SJSA1 (cell line): ENCODE measurements at places on chromosomes 1 and 21. TPM values are rescaled to one million over a fixed set of nuclear protein-coding genes. Genes with fewer than 3 reads are reported as not detected.

NBPF10 gene
- total RNA-seq, result 1.2 and 2.1 TPM in 2 replicates

GRCh38 chr1:54742282-54742681, 22.0 kb downstream of the PARS2 start:
- no peaks in the 10 kb centered on the region for H3K4me1 ChIP-seq
- no peaks in the 10 kb centered on the region for H3K27me3 ChIP-seq
- H3K36me3 ChIP-seq, result peaks cover 58% of the 10 kb centered on the region
- DNase-seq, result no peak

- no peaks in the 10 kb centered on the region for H3K36me3 ChIP-seq
- H3K4me1 ChIP-seq, result peaks cover 24% of the 10 kb centered on the region
These were observed 51.1 kb downstream of the SLC16A1 start for GRCh38 chr1:112904831-112905261.

FAM151A gene
- not detected in 2 replicates for total RNA-seq

ASTN1 gene
- 0.06 and 0.13 TPM in 2 replicates for total RNA-seq

DNA sequence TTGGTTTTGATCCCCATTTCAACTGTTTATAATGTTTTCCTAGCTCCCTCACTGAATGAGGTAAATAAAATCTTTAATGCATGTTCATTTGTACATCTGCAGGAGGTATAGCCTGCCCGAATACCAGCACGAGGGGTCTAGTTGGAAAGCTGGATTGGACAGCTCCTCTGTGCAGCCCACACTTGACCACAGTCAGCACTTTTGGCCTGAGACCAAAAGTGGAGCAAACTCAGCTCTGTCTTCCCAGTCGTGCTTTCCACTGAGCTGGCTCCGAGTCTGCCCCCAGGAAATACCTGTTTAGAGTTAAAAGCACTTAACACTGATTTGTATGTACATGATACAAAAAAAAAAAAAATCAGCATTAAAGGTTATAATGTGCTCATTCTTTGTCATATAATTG, 224.4 kb downstream of the DSCAM start:
- no peak for DNase-seq
- H3K4me3 ChIP-seq, result no peak overlapping the region
- H3K36me3 ChIP-seq, result no peaks in the 10 kb centered on the region
- H3K27ac ChIP-seq, result no peak overlapping the region
- no peaks in the 10 kb centered on the region for H3K4me1 ChIP-seq

- no peak overlapping the region for H3K4me3 ChIP-seq
- no peak for DNase-seq
- no peaks in the 10 kb centered on the region for H3K27me3 ChIP-seq
- H3K27ac ChIP-seq, result no peak overlapping the region
- no peaks in the 10 kb centered on the region for H3K36me3 ChIP-seq
- H3K4me1 ChIP-seq, result no peaks in the 10 kb centered on the region
These were observed 41.3 kb downstream of the ZBTB8A start for GRCh38 chr1:32580348-32581017.

DNA sequence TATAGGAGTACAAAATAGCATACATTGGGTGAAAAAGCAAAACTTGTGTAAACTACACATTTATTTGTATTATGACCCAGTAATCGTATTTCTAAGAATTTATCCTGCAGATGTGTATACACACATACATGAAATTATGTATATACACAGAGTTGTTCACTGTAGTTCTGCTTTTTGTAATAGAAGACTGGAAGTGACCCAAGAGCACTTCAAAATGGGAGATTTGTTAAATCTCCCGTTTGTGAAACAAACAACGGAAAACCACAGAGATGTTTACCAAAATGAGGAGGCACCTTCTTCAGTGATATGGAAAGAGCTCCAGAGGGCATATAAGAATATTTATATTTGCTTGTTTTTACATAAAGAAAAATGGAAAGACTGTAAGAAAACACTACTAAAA, 18.0 kb upstream of the MNDA start:
- no peaks in the 10 kb centered on the region for H3K4me1 ChIP-seq
- no peaks in the 10 kb centered on the region for H3K27me3 ChIP-seq
- no peak overlapping the region for H3K27ac ChIP-seq
- H3K36me3 ChIP-seq, result no peaks in the 10 kb centered on the region
- no peak for DNase-seq

DNA sequence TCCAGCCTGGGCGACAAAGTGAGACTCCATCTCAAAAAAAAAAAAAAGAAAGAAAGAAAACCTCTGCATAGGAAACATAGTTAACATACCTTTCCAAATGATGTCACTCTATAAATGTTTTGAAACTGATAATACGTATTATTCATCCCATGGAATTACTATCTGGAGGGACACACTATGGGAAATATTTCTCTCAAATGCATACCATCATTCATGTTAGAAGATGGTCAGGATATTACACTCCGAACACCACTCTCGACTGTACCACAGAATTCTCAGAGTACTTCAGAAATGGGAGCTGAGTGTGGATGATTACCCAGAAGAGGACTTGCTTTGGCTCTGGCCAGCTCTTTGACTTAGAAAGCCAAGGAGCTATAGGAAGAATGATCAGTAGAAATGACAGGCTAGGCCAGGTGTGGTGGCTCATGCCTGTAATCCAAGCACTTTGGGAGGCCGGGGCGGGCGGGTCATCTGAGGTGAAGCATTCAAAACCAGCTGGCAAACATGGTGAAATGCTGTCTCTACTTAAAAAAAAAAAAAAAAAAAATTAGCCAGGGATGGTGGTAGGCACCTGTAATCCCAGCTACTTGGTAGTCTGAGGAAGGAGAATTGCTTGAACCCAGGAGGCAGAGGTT, 5.2 kb upstream of the LIN28A start:
- no peak overlapping the region for H3K4me3 ChIP-seq
- no peaks in the 10 kb centered on the region for H3K36me3 ChIP-seq
- H3K27me3 ChIP-seq, result peaks cover 12% of the 10 kb centered on the region
- no peak for DNase-seq
- H3K4me1 ChIP-seq, result peaks cover 29% of the 10 kb centered on the region
- H3K27ac ChIP-seq, result peak overlapping the region; percentile 90

- H3K4me1 ChIP-seq, result peaks cover 16% of the 10 kb centered on the region
- no peak for DNase-seq
These were observed 63.7 kb downstream of the SLX9 start for GRCh38 chr21:45003331-45004058.

GRCh38 chr21:32233055-32233546, 45.7 kb downstream of the MIS18A start:
- H3K36me3 ChIP-seq, result no peaks in the 10 kb centered on the region
- no peak overlapping the region for H3K27ac ChIP-seq
- peaks cover 8% of the 10 kb centered on the region for H3K4me1 ChIP-seq
- no peak for DNase-seq
- H3K27me3 ChIP-seq, result no peaks in the 10 kb centered on the region; the same call in 1 of the 2 replicates

GRCh38 chr1:53332833-53333232, 5.0 kb upstream of the LRP8 start:
- H3K4me3 ChIP-seq, result no peak overlapping the region
- no peak overlapping the region for H3K27ac ChIP-seq
- no peak for DNase-seq

GRCh38 chr1:20538760-20539551, 13.4 kb upstream of the FAM43B start:
- H3K27ac ChIP-seq, result no peak overlapping the region
- no peaks in the 10 kb centered on the region for H3K4me1 ChIP-seq
- no peak overlapping the region for H3K4me3 ChIP-seq
- no peak for DNase-seq

DNA sequence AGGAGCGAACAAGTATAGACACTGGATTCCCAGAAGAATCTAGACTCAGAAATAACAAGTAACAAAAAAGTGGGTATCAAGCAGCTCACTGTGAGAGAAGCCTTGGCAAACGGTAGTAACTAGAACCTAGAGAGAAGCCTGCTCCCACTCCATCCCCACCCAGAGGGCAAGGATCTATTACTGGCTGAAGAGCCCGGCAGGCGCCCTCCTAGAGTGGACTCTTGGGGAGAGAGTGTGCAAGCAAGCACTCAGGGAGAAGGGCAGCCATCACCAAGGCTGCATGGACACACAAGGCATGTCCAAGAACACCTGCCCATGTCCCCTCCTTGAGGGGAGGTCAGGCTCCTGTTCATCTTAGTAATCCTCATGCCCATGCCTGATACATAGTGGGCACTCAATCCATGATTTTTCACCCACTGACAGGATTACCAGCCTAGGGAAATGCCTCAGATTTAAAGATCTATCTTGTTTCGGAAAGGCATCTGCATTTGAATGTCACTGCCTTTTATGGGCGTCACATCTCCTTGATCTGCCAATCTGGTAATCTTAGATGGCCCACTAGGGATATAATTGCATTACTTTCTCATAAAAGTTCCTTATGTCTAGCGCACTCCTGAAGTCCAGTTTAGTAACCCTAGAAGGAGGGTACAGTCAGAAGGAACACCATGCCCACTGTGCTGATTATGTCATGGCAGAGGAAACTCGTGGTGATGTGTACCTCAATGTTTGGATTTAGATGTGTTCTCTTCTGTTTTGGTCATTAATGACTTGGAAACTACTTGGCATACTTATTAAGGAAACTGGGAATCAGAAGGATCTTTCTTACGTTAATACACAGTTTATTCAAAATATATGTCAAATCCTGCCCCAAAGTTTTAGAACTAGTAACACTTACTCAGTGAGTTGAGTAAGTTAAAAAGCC, 14.4 kb downstream of the CNN3 start:
- H3K36me3 ChIP-seq, result peaks cover 87% of the 10 kb centered on the region
- no peak for DNase-seq
- peaks cover 67% of the 10 kb centered on the region for H3K4me1 ChIP-seq
- no peak overlapping the region for H3K4me3 ChIP-seq
- peak overlapping the region; percentile 25 for H3K27ac ChIP-seq

DNA sequence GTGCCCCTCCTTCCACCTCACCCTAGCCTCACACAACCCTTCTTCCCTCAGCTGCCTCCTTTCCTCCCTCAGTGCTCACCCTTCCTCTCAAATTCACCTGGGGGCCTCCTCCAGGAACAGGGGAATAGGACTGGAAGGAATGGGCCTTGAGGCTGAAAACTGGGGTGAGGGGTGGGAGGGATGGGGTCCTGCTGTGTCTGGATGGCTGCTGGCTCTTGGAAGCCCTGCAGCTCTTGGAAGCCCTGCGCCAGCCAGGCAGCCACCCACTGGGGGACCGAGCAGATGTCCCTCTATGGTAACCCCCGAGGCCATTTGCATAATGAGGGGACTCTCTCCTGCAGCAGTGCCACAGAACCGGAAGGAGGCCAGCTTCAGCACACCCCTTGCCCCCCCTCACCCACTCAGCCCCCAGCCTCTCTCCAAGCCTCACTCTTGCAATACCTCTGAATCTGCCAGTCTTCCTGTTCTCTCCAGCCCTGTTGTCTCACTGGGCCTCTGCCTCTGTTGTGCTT, 85.2 kb downstream of the KIRREL1 start:
- no peak for DNase-seq
- H3K4me1 ChIP-seq, result no peaks in the 10 kb centered on the region
- H3K4me3 ChIP-seq, result no peak overlapping the region
- no peaks in the 10 kb centered on the region for H3K27me3 ChIP-seq
- no peak overlapping the region for H3K27ac ChIP-seq

DNA sequence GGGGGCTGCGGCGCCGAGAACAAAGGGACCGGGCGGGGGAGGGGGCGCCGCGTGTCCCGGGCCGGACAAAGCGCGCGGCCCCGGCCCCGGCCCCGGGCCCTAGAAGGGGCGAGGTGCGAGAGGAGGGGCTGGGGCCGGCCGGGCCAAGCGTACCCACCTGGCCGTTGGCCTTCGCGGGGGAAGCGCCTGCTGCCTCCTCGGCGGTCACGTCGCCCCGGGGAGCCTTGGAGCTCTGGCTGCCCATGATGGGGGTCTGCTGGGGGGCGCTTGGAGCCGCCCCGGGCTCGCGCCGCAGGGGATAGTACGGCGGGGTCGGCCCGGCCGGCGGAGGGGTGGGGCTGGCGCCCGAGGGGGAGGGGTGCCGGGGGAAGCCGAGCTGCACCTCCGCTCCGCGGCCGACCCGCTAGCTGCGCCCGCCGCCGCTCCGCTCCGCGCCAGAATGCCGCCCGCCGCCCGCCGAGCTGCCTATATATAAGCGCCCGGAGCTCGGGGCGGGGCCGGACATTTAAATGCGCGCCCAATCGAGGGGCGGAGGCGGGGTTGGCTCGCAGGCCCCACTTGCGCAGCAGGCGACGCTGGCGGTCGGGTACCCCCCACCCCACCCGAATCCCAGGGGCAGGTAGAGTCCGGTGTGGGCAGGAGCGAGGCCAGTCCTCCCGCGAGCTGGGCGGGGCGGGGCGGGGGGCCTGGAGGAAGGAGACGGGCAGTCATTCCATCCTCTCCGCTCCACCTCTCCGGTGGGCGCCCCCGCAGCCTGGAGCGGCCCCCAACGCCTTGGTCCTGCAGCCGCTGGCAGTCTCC, at the start of gene MARCKSL1:
MARCKSL1 (minus strand) TSS at position 444 of the 801 bp plus-strand sequence; CDS start at position 244, 200 bp downstream.
- no peak within 1 kb of the TSS; the same call in 1 of the 2 replicates for H3K27ac ChIP-seq
- H3K4me3 ChIP-seq, result peak within 1 kb of the TSS; percentile 85
- peaks cover 43% of the 10 kb centered on the region for H3K36me3 ChIP-seq
- peak; percentile 75 for DNase-seq
- no peaks in the 10 kb centered on the region for H3K27me3 ChIP-seq
- peaks cover 33% of the 10 kb centered on the region for H3K4me1 ChIP-seq

DNA sequence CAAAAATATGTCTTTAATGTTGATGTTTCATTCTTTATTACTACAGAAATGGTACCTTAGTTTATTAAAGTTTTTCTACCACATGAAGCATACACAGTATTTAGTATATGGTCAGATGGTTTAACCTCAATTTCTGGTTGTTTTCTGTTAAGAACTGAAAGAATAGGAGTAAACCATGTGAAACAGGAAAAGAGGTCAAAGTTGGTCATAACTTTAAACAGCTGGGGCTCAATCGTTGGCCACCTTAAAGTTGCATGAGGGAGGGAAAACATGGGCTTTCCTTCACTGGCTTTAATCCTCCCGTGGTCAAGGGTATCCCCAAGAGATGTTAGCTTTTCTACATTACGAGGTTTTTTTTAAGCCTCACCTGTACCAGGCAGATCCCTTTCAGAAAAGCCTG, 483.3 kb upstream of the ADAMTS5 start:
- no peaks in the 10 kb centered on the region for H3K4me1 ChIP-seq
- no peak overlapping the region for H3K4me3 ChIP-seq
- no peak for DNase-seq

DNA sequence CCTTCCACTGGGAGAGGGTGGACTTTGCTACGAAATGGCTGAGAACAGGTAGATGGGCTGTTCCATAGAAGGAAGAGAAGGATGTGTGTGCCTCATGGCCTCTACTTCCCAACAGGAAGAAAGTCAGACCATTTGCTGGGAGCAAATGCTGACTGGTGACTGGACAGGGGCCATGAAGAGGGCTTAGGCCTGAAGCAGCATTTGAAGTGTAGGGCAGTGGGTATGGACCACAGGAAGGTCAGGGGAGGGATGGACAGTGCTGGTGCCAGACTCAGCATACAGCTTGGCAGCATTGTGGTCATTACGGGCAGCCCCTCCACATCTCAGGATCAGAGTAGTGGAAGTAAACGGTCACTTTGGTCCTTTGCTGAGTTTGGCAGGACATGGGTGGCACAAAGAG, 275.7 kb downstream of the MATN1 start:
- H3K4me1 ChIP-seq, result no peaks in the 10 kb centered on the region
- peak; percentile 19 for DNase-seq
- no peak overlapping the region for H3K27ac ChIP-seq

- no peaks in the 10 kb centered on the region for H3K36me3 ChIP-seq
- no peak overlapping the region for H3K27ac ChIP-seq
- no peaks in the 10 kb centered on the region for H3K4me1 ChIP-seq
- H3K4me3 ChIP-seq, result no peak overlapping the region
- no peak for DNase-seq
These were observed 90.6 kb upstream of the ZNF678 start for GRCh38 chr1:227472772-227473171.
